ENCODE measurements at places on chromosomes 7 and 10. TPM values are rescaled to one million over a fixed set of nuclear protein-coding genes. Genes with fewer than 3 reads are reported as not detected.

SUGCT gene
- 5.6 TPM for total RNA-seq

UBE2H gene
- 60.0 TPM for total RNA-seq

PLPP4 gene
- 3.2 TPM for total RNA-seq

CPA2 gene
- total RNA-seq = not detected

GIMAP6 gene
- total RNA-seq = 0.05 TPM

CPN1 gene
- total RNA-seq = 8.6 TPM

SLC39A12 gene
- total RNA-seq = not detected

ITPRID1 gene
- total RNA-seq = not detected

CALHM3 gene
- 0.34 TPM for total RNA-seq

ANKRD30A gene
- 7.1 TPM for total RNA-seq

NUP42 gene
- 46.1 TPM for total RNA-seq

SFRP5 gene
- 0.94 TPM for total RNA-seq

TMEM178B gene
- 0.45 TPM for total RNA-seq

TEX47 gene
- total RNA-seq = not detected

MACC1 gene
- total RNA-seq = 0.08 TPM

UNC5B gene
- total RNA-seq = 1.2 TPM

ARL4A gene
- total RNA-seq = 28.8 TPM

ZNF398 gene
- total RNA-seq = 9.0 TPM

FAM25A gene
- not detected for total RNA-seq

PTF1A gene
- total RNA-seq = not detected

ANKRD61 gene
- 0.19 TPM for total RNA-seq

VAX1 gene
- total RNA-seq = 0.41 TPM

TMEM270 gene
- 0.93 TPM for total RNA-seq

OPALIN gene
- total RNA-seq = not detected

ADRB1 gene
- 1.1 TPM for total RNA-seq

TLX1 gene
- total RNA-seq = not detected

LOXL4 gene
- total RNA-seq = 393 TPM

FHIP2A gene
- total RNA-seq = 8.5 TPM

ADCYAP1R1 gene
- not detected for total RNA-seq

All from A375 (cell line).